ENCODE measurements at places on chromosomes 16 and 17.

- H3K4me3 ChIP-seq, result no peak overlapping the region
- no peak for DNase-seq
- H3K36me3 ChIP-seq, result peaks cover 63% of the 10 kb centered on the region
- peaks cover 2% of the 10 kb centered on the region for H3K4me1 ChIP-seq
- no peaks in the 10 kb centered on the region for H3K27me3 ChIP-seq
- H3K27ac ChIP-seq, result peak overlapping the region; percentile 56
These were observed 37.2 kb downstream of the SIAH1 start for GRCh38 chr16:48347980-48348379.

DNA sequence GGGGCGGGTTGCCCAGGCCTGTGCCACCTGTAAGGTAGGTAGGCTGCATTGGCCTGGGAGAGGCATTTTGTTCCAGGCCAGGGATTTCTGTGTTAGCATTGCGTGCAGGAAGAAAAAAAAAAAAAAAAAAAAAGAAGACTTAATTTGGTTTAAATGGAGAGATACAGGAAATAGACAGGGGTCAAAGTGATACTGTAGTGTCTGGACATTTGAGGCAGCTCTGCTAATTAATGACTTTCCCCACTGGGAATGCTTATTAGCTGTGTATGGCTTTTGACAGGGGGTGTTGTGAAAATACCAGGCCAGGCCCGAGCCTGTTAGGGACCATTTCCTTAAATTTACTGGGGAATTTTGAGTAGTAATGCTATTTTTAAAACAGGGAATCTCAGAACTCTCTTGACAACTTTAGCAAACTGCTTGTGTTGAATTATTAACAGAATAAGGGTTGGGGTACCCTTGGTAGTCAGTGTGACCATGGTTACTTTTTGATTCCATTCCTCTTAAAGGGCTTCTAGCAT is 1.0 kb downstream of the MAP2K4 start:
- peak overlapping the region; percentile 86 for H3K27ac ChIP-seq
- H3K27me3 ChIP-seq, result no peaks in the 10 kb centered on the region
- peaks cover 2% of the 10 kb centered on the region for H3K36me3 ChIP-seq
- peak overlapping the region; percentile 71 for H3K4me3 ChIP-seq

DNA sequence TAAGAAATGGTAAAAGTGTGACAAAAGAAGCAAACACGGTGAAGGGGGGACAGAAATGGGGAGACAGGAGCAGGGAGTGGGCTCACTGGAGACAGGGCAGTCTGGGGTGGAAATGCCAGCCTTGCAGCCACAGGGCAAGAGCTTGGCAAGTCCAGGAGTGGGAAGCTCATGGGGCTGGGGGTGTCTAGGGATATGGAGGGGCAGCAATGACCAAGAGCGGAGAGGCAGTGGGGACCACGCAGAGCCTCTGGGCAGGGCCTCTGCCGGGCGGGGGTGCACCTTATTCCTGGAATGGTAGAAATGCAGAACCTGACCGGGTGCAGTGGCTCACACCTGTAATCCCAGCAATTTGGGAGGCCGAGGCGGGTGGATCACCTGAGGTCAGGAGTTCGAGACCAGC is 12.6 kb downstream of the SLC5A10 start:
- H3K36me3 ChIP-seq, result no peaks in the 10 kb centered on the region
- H3K27ac ChIP-seq, result no peak overlapping the region
- peaks cover 15% of the 10 kb centered on the region for H3K4me1 ChIP-seq
- DNase-seq, result no peak
- H3K27me3 ChIP-seq, result no peaks in the 10 kb centered on the region

GRCh38 chr17:40607641-40608040 is 40.0 kb downstream of the SMARCE1 start:
- no peaks in the 10 kb centered on the region for H3K27me3 ChIP-seq
- DNase-seq, result no peak
- peak overlapping the region; percentile 65 for H3K4me3 ChIP-seq
- H3K27ac ChIP-seq, result peak overlapping the region; percentile 97
- H3K4me1 ChIP-seq, result peaks cover 93% of the 10 kb centered on the region

- no peak overlapping the region for H3K4me3 ChIP-seq
- peaks cover 6% of the 10 kb centered on the region for H3K4me1 ChIP-seq
- DNase-seq, result no peak
- H3K27ac ChIP-seq, result no peak overlapping the region
These were observed 101.2 kb downstream of the OR1D5 start for GRCh38 chr17:2962236-2962635.

- no peaks in the 10 kb centered on the region for H3K27me3 ChIP-seq
- no peak overlapping the region for H3K27ac ChIP-seq
- H3K4me3 ChIP-seq, result no peak overlapping the region
- no peak for DNase-seq
- peaks cover 45% of the 10 kb centered on the region for H3K4me1 ChIP-seq
These were observed 181.9 kb upstream of the CACNG5 start for GRCh38 chr17:66652840-66653507.

Data from naive thymus-derived CD8-positive, alpha-beta T cell (primary cell).